ENCODE measurements at places on chromosomes 4 and X. TPM values are rescaled to one million over a fixed set of nuclear protein-coding genes. Genes with fewer than 3 reads are reported as not detected.

- DNase-seq, result no peak
Observed at GRCh38 chr4:56708146-56708545, 27.1 kb upstream of the HOPX start.

- no peak for DNase-seq
Observed at GRCh38 chr4:4759232-4759631, 100.2 kb upstream of the MSX1 start.

ARMCX6 gene
- total RNA-seq, result 22.3 TPM

DNA sequence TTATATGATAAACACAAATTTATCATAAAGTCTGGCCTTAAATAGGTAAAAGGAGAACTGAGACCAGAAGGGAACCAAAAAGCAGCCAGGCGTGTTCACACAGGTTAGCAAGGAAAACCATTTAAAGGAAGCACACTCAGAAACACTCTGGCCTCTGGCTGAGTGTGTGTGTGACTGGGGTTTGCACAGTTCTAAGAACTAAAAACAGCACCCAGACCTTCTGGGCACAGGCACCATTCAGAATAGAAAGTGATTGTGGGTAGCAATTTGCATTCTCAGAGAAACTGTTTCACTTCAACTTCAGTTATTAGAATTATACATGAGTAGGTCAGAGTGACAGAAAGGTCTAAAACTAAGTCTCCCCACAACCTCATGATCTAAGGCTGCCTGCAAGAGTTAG lies 10.0 kb downstream of the GPR82 start:
- no peak for DNase-seq

CDK16 gene
- total RNA-seq, result 128 TPM

PNMA3 gene
- total RNA-seq, result 2.5 TPM

DNA sequence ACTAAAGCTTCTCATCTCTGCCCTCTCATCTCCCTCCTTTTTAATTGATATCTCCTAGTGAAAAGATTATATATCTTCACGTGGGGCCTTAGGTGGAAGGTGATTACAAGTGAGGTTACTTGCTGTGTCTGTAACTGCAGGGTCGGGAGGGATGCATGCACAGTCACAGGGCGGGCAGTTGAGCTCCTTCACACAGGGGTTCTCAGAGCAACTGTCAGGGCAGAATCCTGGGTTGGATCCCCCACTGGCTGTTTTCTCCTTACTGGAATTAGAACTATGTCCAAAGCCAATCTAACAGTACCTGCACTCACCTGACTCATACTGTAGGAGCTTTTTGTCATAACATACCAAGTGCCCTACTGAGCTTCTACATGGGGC lies 141.1 kb downstream of the AASDH start:
- no peak for DNase-seq

KIAA1210 gene
- total RNA-seq, result not detected

DNA sequence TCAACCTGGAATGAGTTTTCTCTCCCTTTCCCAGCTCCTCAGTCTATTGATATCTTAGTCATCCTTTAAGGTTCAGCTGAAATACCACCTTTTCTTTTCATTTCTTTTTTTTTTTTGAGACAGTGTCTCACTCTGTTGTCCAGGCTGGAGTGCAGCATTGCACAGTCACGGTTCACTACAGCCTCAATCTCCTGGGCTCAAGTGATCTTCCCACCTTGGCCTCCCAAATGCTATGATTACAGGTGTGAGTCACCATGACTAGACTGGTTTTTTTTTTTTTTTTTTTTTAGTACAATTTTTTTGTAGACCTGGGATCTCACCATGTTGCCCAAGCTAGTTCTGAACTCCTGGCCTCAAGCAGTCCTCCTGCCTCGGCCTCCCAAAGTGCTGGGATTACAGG lies 28.9 kb downstream of the AFF1 start:
- DNase-seq, result no peak

GRCh38 chrX:13721819-13722519 lies 12.5 kb downstream of the TRAPPC2 start:
- DNase-seq, result no peak

DNA sequence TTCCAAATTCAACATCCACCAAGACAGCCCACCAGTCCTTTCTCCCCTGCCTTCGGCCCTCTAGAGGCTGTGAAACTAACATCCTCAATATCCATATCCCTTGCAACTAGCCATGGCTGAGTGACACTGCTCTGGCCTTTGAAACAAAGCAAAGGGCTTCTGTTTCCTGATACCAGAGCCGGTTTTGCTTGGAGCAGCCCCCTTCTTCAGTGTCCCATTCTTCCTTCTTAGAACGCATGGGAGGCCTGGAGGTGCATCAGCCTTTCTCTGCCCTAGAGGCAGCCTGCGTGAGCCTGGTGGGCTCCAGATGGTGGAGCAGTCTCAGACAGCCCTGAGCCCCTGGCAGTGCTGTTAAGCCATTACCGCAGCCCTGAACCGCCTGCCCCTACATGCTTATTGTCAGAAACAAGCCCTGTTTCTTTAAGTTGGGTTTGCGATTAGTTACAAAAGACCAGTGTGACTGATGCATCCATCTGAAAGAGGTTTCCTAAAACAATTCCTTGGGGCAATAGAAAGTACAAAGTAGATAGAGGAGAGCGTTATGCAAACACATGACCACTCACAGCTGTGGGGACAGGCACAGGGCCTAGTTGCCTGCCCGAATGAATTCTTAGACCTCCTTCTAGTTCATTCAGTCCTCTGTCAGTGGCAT lies 74.1 kb downstream of the EVC start:
- peak; percentile 57 for DNase-seq

DNA sequence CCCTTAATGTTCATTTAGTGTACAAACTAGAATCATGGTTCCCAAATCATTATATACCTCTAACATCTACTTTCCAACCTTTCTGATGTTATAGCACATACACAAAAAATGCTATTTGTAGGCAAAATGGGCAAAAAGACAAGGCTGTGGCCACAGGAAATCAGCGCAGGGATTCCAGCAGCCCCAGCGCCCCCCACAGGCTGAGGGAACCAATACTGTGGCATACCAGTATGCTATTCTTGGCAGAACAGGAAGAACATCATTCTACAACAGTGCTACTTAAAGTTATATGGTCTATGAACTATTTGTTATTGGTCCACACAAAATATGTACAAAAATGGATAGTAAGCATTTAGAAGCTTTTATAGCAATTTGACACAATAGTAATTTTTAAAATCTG lies 25.3 kb downstream of the STEEP1 start:
- no peak for DNase-seq

GRCh38 chrX:74104356-74105015 lies 199.5 kb upstream of the ZCCHC13 start:
- no peak for DNase-seq

GRCh38 chrX:104343428-104344129 lies 88.8 kb upstream of the ESX1 start:
- no peak for DNase-seq

- no peak for DNase-seq
Observed at GRCh38 chrX:108399418-108400165, 38.6 kb downstream of the COL4A6 start.

DNA sequence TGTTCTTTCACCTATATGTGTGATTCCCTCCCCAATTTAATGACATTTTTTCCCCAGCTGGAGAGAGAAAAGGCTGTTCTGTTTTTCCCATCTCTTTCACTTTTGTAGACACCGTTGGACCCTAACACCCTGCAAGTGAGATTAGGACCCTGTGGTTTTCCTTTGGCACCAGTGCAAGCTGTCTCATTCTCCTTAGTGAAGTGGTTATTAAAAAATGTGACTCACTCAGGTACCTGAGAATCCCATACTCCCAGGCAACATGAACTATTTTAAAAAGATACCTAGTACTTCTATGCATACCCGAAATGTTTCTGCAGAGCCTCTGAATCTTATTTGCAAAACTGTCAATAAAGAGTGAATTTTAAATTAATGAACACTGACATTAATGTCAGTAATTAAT lies 175.7 kb upstream of the TBC1D9 start:
- no peak for DNase-seq

CXCL8 gene
- not detected for total RNA-seq

- no peak for DNase-seq
Observed at GRCh38 chr4:89026542-89026941, 30.4 kb downstream of the FAM13A start.

DNA sequence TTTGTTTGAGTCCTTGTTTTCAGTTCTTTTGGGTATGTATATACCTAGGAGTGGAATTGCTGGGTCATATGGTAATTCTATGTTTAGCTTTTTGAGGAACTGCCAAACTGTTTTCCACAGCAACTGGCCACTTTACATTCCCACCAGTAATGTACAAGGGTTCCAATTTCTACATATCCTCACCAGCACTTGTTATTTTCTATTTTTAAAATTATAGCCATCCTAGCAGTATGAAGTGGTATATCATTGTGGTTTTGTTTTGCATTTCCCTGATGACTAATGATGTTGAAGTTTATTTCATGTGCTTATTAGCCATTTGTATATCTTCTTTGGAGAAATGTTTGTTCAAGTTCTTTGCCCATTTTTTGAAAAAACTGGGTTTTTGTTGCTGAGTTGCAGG lies 39.6 kb downstream of the TMEM164 start:
- no peak for DNase-seq

DNA sequence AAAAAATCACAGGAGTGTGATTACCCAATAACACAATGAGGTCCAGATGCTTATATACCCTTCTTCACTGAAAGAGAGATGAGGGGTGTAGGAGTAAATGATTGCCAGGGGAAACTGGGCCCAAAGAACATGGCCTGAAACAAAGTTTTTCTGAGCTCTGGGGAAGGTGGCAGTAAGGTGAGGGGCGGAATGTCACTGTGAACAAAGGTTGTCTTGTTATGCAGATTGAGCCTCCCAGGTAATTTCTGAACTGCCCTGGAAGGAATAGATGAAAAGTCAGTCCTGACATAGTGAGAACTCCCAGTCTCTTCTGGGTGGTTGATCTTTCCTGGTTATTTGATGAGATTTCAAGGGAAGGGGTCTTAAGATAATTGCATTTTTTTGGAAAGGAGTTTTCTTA lies 2.5 kb upstream of the TMEM47 start:
- no peak for DNase-seq

SSX3 gene
- total RNA-seq, result not detected

DNA sequence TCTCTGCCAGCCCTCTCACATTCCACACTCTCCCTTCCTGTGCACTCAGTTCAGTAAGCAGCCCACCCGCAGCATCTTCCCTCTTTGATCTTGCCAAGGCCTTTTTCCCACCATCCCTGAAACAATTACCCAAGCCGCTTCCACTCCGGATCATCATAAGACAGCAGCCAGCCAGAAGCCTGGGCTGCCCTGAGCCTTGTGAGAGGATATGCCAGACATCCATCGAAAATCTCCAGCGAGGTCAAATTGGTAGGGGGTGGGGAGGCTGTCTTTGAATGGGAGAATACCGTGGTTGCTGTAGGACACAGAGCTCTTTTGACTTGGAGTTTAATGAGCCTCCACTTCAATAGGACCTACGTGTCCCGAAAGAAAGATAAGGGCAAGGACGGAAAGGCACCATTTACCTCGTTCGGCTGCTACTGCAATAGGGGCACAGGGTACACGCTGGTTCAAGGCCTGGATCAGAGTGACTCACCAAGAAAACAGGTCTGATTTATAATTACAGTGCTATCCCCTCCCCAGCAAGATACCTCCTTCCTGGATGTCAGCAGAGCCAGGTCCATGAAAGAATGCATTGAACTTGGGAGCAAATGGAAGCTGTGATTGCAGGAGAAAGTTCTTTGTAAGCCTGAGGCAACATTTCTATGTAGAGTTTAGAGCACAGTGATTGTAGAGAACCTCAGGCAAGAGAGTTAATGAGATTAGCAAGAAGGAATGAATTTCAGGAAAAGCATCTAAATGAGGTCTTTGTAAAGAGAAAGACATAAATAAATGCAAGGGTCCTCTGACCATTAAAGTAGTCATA lies 39.5 kb downstream of the AMOT start:
- no peak for DNase-seq

DNA sequence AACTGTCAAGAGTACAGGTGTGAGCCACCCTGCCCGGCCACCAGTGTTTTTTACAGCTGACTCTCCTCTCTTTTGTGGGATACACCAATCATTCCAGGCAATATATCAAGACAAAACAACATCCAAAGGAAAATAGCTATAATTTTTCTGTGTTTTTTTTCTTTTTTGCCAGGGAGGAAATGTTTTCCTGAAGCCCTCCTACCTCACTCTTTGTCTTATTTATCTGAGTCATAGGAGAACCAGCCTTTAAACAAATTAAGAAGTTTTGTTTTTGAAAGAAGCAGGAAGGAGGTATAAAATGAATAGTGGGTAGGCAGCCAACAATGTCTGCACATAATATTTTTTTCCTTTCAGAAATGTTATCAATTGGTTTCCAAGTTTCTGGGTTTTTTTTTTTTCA lies 493.9 kb downstream of the CCSER1 start:
- no peak for DNase-seq

EPGN gene
- total RNA-seq, result not detected

GRCh38 chr4:145481942-145482208 lies 222 bp downstream of the SMAD1 start:
- no peak for DNase-seq

- no peak for DNase-seq
Observed at GRCh38 chr4:83010111-83010521, 507 bp downstream of the LIN54 start.

RHOXF2B gene
- not detected for total RNA-seq

- DNase-seq, result no peak
Observed at GRCh38 chrX:21699136-21699535, 41.0 kb upstream of the KLHL34 start.

BBS7 gene
- total RNA-seq, result 5.6 TPM

ZNF141 gene
- total RNA-seq, result 7.1 TPM

ARHGAP24 gene
- 11.1 TPM for total RNA-seq

DNA sequence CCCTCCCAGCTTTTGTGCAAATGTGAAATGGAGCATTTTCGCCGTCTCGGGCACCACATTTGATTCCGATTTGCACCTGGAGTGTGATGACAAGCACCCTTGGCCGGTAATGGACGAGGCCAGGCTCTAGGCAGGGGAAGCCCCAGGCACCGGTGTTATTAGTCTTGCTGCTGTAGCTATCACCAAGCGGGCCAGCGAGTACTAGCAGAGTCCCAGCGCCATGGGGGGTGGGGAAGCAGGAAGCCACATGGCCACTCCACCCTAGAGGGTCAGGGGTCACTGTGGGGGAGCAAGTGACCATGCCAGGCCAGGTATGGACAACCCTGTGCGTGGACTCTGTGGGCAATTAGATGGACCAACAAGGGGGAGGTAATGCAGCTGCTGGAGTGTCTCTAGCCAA lies 88.8 kb downstream of the CPZ start:
- no peak for DNase-seq

CLDN22 gene
- total RNA-seq, result not detected

SAGE1 gene
- total RNA-seq, result not detected

GRCh38 chrX:49308604-49309269 lies 5.3 kb downstream of the GAGE10 start:
- DNase-seq, result peak; percentile 40

- DNase-seq, result no peak
Observed at GRCh38 chr4:33941854-33942253, 2302.5 kb downstream of the ARAP2 start.

QDPR gene
- total RNA-seq, result 51.0 TPM

TMPRSS11D gene
- not detected for total RNA-seq

GRCh38 chrX:77640702-77641101 lies 145.3 kb downstream of the ATRX start:
- no peak for DNase-seq

- no peak for DNase-seq
Observed at GRCh38 chr4:75696071-75696470, 22.9 kb upstream of the G3BP2 start.

HTN1 gene
- total RNA-seq, result not detected

- no peak for DNase-seq
Observed at GRCh38 chr4:35511851-35512250, 732.5 kb downstream of the ARAP2 start.

- DNase-seq, result peak; percentile 10
Observed at GRCh38 chr4:956531-957230, 16.7 kb downstream of the DGKQ start.
